ENCODE measurements at places on chromosomes 16 and 17. TPM values are rescaled to one million over a fixed set of nuclear protein-coding genes. Genes with fewer than 3 reads are reported as not detected.

Gene DNAAF1
- total RNA-seq = 0.16 TPM

Gene MYL4
- total RNA-seq = not detected

Gene CCDC78
- total RNA-seq = 0.40 TPM

DNA sequence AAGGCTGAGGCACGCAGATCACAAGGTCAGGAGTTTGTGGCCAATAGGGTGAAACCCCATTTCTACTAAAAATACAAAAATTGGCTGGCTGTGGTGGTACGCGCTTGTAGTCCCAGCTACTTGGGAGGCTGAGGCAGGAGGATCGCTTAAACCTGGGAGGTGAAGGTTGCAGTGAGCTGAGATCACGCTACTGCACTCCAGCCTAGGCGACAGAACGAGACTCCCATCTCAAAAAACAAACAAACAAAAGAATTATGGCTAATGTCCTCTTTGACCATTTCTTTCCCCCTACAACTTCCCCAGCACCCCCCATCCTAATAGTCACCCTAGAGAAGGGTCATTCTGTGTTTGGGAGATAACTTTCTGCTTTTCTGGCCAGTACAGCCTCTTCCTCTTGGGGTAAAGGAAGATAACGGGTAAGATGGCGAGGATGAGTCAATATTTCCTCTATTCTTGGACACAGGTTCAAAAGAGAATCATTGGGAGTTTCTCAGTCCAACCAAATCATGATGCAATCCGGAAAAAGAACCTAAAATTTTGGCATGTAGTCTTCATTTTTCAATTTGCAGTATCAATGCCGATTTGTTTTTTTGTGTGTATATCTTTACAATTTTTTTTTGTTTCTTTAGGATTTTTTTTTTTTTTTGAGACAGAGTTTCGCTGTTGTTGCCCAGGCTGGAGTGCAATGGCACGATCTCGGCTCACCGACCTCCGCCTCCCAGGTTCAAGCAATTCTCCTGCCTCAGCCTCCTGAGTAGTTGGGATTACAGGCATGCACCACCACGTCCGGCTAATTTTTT, 107.6 kb upstream of the MED13 start:
- ATAC-seq = no peak

- ATAC-seq = no peak
Observed at GRCh38 chr17:65618516-65618915, 57.1 kb upstream of the AXIN2 start.

- peak; percentile 4 for ATAC-seq
Observed at GRCh38 chr17:78722246-78722761, 59.8 kb downstream of the CYTH1 start.
